ENCODE measurements at places on chromosomes 13 and 19.
A peak's percentile ranks its signal among the peaks of the same experiment; 100 is the strongest.

DNA sequence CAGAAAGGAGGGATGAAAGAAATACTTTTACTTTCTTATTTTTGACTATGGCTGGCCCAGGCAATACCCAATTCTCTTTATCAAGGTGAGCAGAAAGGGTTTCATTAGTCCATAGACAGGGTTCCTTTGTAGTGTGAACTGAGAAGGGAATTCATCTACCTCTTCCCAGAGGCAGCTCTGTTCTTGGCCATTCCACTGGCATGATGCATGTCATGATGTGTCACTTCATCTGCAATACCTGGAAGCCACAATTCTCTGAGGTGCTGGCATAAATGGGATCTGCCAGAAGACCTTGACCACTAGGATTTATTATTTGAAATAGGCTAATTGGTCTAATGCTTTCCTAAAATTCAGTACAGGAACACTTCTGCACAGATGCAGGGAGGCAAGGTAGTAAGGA, 542.8 kb downstream of the RFC3 start:
- DNase-seq = no peak

GRCh38 chr19:4405977-4406376, 3.5 kb downstream of the CHAF1A start:
- no peak for DNase-seq

DNA sequence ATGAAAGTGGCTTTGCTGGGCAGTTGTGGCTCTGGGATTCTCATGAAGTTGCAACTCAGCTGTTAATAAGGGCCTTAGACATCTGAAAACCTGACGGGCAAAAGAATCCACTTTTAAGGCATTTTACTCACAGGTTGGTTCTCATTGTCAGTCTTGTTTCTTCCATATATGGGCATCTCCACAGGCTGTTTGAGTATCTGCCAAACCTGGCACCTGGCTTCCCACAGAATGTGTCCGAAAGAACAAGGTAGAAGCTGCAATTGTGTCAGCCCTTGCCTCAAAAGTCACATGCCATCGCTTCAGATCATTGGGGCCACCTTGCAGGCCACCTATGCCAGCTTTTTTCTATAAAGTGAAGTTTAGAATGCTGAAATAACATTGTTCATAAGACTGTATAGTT, 102.4 kb downstream of the KCTD12 start:
- DNase-seq = no peak

GRCh38 chr13:46126552-46127357, 21.9 kb upstream of the CPB2 start:
- peak; percentile 20 for DNase-seq

- DNase-seq = peak; percentile 46
Observed at GRCh38 chr19:38233740-38234251, 9.8 kb upstream of the DPF1 start.

GRCh38 chr13:66778461-66778860, 451.7 kb downstream of the PCDH9 start:
- no peak for DNase-seq

- DNase-seq = no peak
Observed at GRCh38 chr13:51180853-51181511, 41.2 kb upstream of the FAM124A start.

- no peak for DNase-seq
Observed at GRCh38 chr13:40540328-40541044, 126.0 kb downstream of the FOXO1 start.

- no peak for DNase-seq
Observed at GRCh38 chr19:53944416-53944815, 18.3 kb upstream of the CACNG8 start.

GRCh38 chr13:27132538-27132937, 39.1 kb downstream of the USP12 start:
- no peak for DNase-seq

DNA sequence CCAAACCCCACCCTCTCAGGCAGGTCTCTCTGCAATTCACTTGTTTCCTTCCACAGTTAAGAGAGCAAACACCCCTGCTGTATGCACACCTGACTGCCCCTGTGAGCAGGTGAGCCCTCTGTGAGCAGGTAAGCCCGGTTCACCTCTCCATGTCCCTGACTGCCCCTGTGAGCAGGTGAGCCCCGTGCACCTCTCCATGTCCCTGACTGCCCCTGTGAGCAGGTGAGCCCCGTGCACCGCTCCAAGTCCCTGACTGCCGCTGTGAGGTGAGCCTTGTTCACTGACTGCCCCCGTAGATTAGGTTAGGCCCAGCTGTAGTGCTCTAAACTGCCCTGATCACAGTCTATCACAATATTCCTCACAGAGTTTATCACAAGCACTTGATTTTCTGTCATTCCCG, 29.2 kb downstream of the TMTC4 start:
- DNase-seq = no peak

- DNase-seq = no peak
Observed at GRCh38 chr19:29380581-29380980, 145.2 kb upstream of the VSTM2B start.

GRCh38 chr19:53388168-53388567, 6.8 kb upstream of the ZNF765 start:
- DNase-seq = no peak

- DNase-seq = no peak
Observed at GRCh38 chr13:46643165-46643777, 90.3 kb downstream of the LRCH1 start.

DNA sequence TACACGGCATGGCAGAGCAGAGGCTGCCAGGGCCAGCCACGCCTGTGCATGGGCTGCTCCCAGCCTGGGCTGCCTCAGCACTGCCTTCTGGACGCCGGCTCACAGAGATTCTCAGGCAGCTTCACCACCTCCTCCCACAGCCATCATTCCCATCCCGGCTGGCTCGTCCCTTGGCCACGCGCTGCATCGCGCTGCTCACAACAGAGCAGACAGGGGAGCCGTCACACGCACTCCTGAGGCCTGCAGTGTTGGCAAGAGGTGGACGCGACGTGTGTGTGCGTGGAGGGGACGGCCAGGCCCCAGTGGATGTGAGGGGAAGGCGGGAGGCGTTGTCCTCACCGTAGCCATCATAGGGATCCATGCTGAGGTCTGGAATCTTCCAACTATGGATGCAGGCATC, 7.6 kb upstream of the PRKD2 start:
- no peak for DNase-seq

DNA sequence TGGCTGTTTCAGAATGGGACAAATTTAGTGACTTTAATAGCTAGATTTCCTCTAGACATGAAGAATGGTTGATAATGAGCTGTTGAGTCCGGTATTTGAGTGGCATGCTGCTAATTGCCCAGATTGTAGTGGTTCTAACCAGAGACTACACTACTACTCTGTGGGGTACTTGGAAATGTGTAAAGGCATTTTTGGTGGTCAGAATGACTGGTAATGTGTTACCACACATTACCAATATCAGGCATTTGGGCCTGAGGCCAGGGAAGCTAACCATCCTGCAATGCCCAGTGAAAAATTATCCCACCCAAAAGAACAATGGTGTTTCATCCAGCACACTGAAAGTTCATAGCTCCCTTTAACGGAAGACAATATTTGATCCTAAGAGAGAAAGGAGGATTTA, 17.5 kb upstream of the N4BP2L1 start:
- no peak for DNase-seq

GRCh38 chr19:15629003-15629880, 11.5 kb upstream of the CYP4F3 start:
- peak; percentile 77 for DNase-seq

DNA sequence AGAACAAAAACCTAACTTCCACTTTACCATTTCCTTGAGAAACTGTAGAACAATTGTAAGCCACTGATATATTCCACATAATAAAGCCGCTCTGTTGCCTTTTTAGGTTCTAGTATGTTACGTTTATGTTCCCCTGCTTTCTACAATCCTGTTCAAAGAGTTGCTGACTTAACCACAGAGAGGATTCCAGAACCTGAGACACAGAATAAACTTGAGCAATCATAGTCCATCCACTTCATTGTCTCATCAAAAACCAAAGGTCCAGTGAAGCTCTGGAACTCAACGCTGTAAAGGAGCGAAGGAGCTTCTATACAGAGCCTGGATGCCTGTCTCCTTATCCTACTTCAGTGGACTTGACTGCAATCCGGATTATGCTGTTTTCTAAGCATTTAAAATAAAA, 4.6 kb downstream of the STARD13 start:
- no peak for DNase-seq

DNA sequence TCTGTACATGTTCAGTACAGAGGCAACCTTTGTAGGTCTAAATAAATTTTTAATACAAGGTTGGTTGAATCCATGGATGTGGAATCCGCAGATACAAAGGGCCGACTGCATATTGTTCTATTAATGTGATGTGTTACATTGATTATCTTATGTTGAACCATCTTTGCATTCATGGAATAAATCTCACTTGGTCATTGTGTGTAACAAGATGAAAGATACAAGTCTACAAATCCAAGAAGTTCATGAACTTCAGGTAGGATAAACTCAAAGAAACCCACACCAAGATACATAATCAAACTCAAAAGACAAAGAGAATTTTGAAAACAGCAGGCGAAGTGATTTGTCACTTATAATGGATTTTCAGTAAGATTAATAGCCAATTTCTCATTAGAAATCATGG, 8.0 kb upstream of the TFDP1 start:
- no peak for DNase-seq

DNA sequence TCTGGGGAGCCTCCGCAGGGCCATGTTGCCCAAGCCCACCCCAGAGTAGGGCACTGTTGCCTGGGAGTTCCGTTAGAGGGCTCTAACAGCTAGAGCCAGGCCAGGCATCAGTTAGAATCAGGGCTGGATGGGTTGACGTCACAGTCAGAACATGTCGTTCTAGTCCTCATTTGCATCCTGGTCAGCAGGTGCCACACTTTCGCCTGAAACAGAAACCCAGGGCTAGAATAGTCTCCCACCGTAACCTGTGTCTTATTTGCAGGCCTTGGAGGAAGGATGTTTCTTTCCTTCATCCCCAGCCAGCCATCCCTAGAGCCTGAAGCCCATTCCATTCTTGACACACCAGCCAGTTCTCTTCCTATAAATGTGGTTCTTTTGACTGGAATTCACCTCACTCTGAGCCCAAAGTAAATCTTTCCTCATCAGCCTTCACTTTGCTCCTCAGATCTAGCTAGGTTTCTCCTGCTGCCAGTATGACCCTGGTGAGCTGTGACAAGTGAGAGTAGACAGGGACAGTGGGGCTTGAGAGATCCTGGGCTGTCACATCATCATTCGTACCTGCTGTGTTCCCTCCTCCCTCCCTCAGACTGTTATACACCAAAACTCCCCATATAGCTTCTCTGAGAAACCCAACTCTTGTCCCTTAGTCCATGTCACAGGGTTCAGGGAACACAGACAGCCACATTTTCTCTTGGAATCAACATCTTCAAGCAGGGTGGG, 12.2 kb upstream of the CCDC97 start:
- no peak for DNase-seq

DNA sequence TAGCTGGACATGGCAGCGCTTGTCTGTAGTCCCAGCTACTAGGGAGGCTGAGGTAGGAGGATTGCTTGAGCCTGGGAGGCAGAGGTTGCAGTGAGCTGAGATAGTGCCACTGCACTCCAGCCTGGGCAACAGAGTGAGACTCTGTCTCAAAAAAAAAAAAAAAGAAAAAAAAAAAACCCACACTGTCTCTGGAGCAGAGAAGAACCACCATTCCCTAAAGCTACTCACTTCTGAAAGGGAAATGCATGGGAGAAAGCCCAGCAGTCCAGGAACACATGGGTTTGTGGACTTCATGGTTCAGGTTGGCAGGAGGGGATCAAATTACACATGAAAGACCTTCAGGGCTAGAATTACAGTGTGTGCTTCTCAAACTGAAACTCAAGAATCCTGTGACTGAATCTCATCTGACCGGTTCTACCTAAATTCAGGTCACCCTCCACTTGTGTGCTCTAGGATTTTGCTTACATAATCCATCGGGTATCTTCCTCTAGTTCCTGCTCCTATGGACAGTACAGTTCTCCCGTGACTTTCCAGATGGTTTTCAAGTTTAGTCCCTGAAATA, 30.2 kb upstream of the CPB2 start:
- no peak for DNase-seq

- DNase-seq = no peak
Observed at GRCh38 chr13:106772006-106772601, 204.2 kb upstream of the ARGLU1 start.

DNA sequence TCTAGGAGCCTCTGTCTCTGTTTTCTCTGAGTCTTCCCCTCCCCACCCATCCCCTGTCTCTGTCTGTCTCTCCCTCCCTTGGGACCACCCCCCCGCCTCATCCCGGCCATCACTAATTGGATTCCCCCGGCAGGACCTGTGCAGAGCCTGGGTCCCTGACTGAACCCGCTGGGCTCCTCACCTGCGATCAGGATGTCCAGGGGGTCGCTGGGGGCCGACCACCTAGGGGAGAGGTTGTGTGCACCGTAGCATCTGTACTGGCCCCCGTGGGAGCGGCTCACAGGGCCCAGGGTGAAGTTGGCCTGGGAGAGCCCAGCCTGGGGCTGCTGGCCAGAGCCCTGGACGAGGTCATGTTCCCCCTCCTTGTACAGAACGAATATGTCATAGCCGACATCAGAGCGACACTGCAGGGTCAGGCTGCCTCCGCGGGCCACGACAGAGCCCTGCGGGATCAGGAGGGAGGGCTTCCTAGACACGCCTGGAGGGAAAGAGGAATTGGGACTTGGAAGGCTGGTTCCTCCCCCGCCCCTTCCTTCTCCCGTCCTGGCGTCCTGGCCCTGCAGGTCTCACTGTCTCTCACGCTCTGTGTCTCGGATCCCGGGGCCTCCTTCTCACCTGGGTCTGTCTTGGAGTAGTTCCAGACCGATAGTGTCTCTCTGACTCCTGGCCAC, 1.8 kb downstream of the LILRB5 start:
- no peak for DNase-seq

GRCh38 chr19:31357315-31357673, 8.1 kb upstream of the TSHZ3 start:
- DNase-seq = no peak

DNA sequence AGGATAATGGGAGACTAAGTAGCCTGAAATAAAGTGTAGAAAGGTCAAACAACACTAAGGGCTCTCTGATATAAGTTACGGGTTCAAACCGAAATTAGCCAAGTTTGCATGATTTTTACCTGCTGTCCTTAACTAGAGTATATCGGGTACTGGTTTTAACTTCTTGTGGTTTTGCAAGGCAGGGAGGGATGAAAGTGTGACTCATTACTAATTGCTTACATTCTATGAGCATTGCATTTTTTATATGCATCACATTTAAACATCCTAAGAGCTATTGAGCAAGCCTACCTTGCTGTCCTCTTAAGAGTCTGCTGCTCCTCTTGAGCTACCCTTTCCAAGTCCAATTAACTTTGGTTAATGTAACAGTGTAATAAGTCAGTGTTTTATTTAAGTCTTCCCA, 415.4 kb downstream of the SLITRK5 start:
- no peak for DNase-seq

DNA sequence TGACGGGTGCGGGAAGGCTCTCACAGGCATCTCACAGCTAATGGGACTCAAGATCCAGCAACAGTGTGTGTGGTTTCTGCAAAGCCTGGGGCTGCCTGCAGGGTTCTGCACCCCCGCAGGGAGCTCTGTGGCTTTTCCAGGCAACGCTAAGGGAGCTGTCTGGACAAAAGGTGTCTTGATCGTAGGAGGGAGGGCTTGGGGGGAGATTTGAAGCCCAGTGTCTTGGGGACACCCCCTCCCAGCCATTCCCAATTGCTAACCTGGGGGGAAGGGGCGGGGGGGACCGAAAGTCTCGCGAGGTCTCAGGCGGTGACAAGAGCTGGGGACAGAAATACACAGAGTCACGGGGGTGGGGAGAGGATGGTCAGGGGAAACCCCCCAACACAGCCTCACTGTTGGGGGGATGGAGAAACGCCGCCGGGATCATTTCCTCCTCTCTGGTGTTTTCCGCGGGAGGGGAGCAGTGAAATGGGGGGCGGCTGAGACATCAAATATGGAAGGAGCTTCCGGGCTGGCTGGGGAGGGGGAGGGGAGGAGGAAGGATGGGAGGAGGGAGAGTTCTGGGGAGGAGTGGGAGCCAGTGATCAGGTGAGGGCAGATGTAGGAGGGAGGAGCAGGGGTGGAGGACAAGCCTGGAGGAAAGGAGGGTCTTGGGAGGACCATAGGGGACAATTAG, 13.3 kb downstream of the KCNC3 start:
- DNase-seq = no peak
